ENCODE measurements at places on chromosomes 2 and 18.

- no peak for DNase-seq
Measured at GRCh38 chr2:86290596-86291327, 46.7 kb downstream of the REEP1 start.

DNA sequence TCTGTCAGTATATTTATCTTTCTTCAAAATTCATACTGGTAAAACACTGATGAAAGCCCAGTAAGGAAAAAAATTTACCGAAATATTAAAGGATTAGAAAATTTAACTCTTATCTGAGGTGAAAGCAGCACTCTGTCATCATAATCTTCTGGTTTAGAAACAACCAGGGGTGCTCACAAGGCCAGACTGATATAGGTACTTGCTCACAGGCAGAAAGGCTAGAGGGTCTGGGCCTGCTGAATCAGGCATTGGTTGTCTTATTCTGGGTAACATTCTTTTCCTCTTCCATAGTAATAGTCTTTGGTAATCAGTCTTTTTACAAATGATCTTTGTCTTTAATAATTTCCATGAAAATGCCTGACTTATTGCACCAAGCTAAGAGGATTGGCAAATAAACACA is 221.4 kb upstream of the TFPI start:
- no peak for DNase-seq

GRCh38 chr2:41829052-41829451 is 218.8 kb upstream of the PKDCC start:
- no peak for DNase-seq

GRCh38 chr2:239806276-239806675 is 218.9 kb downstream of the NDUFA10 start:
- DNase-seq, result no peak

DNA sequence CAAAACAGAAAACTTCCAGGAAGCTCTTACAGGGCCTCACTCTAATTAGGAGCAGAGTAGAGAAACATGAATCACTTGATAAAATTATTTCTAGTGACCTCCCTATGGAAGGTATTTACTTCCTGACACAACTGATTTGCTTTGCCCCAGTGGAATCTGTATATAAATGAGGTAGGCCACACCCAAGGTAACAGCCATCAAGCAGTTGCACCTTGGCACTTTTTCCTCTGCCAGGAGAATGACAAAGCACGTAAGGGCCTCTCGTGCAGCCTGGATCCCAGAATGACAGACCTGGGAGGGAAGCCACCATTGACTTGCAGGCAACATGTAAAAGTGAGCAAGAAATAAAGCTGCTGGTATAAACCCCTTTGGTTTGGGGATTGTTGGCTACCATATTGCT is 620.0 kb upstream of the SLC39A10 start:
- no peak for DNase-seq

DNA sequence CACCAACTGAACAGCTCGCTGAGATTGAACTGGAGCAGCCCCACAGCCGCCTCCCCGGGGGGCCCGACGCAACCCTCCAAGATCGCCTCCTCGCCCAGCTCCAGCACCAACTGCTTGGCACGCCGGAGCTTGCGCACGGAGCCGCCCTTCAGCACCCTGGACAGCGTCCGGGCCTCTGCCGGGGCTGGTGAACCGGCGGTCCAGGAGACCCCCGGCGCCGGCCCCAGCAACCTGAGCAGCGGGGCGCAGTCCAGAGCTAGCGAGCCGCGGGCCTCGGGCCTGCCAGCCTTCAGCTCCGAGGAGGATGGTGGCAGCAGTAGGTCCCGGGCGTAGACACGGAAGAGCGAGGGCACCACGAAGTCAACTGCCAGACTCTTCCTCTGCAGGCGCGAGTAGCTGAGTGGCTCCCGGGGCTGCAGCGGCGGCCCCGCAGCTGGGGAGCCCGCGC is 1.2 kb downstream of the ALK start:
- no peak for DNase-seq

DNA sequence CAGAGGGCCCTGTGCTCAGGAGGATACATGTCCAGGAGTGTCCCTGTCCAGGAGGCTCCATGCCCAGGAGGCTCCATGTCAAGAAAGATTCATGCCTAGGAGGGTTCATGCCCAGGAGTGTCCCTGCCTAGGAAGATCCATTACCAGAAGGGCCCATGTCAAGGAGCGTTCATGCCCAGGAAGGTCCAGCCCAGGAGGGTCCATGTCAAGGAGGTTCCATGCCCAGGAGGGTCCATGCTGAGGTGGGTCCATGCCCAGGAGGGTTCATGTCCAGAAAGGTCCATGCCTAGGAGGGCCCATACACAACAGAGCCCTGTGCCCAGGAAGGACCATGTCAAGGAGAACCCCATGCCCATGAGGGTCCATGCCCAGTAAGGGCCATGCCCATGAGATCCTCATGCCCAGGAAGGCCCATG is 7.0 kb downstream of the GPR35 start:
- no peak for DNase-seq

- no peak for DNase-seq
Measured at GRCh38 chr2:51013933-51014526, 17.9 kb downstream of the NRXN1 start.

DNA sequence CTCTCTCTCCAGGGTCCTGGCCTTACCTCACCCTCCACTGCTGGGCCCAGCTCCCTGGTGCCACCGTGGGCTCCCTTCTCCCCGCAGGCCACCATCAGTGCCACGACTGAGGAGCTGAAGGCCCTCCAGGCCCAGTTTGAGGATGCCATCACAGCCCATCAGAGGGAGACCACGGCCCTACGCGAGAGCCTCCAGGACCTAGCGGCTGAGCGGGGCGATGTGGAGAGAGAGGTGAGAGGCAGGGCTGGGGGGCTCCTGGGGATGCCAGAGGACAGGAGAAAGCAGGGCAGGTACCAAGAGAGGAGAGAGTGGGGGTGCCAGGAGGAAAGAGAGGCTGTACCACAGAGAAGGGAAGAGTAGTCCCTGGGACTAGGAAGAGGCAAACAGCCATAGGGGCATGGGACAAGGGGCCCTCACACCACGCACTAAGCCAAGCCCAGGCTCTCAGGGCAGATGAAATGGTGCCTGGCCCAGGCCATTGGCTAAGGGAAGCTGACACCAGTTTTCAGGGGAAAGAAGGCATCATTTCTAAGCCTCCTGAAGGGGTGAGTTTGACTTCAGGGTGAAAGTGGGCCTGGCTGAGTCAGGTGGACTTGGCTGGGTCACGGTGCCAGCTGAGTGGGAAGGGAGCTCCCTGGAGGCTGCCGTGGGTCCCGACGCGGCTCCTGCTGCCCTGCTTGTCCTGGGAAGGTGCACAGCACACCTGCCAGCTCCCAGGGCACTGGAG is 39.0 kb upstream of the SNED1 start:
- DNase-seq, result no peak

- no peak for DNase-seq
Measured at GRCh38 chr2:225124311-225125017, 82.2 kb upstream of the DOCK10 start.

GRCh38 chr2:11558214-11558886 is 24.5 kb downstream of the GREB1 start:
- DNase-seq, result no peak

DNA sequence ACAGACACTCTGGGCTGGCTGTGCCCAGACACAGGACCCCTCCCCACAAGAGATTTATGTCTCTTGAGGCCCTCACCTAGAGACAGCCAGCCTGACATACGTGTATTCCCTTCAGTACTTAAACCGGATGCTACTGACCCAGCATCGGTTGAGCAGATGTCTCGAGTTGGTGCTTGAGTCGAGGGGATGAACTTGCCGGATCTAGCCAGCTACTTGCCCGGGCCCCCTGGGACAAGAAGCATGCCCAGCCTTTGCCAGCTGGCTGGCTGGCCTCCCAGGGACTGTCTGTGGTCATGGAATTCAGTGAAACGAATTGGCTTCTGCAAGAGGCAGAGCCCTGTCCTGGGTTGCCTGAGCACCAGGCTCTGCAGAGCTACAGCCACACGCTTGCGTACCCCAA is 36.0 kb downstream of the DNMT3A start:
- no peak for DNase-seq

- DNase-seq, result no peak
Measured at GRCh38 chr2:74850496-74851190, 16.7 kb downstream of the HK2 start.

DNA sequence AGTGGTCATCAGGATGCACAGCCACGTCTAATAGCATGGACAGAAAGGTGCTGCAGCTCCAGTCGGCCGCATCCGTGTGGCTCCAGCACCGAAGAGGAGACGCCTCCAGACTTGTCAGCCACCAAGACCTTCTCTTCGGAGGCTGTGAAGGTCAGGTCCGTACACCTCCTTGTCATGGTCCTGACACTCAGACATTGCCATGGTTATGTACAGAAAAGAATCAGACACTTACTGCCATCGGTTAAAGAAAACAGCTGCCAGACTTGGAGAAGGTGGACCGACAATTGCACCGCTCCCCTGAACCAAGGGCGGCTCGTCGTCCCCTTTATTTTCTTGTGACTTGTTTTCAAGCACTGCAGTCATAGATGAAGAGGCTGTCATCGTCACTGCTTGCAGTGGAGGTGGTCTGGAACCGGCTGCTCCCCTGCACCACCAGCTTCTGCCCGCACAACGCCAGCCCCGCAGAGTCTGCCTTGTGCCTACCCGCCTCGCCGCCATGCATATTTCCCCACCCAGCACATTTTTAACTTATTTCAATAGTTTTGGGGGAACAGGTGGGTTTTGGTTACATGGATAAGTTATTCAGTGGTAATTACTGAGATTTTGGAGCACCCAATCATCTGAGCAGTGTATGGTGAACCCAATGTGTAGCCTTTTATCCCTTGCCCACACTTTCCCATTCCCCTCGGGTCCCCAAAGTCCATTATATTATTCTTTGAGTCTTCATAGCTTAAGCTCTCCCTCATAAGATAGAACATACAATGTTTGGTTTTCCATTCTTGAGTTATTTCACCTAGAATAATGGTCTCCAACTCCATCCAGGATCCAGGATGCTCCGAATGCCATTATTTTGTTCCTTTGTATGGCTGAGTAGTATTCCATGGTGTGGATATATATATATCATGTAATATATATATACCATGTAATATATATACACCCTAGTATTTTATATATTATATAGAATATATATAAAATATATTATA is 18.1 kb downstream of the FBXO48 start:
- DNase-seq, result no peak
